ENCODE measurements at places on chromosomes 6 and 20.

DNA sequence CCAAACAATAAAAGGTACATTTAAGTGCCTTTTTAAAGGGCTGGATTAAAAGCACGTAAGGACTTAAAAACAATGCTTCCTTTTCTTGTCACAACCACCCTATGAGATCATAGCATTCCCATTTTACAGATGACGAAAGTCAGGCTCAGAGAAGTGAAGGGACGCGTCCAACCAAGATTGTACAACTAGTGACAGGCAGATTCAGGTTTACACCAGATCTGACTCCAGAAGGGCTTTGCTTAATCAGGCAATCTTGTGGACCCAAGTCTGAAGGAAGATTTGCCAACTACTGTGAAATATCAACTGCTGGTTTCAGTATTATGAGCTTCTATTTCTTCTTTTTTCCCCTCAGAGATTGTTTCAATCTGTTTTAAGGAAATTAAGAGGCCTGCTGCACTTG is 877 bp downstream of the ENPP4 start:
- no peak for DNase-seq

DNA sequence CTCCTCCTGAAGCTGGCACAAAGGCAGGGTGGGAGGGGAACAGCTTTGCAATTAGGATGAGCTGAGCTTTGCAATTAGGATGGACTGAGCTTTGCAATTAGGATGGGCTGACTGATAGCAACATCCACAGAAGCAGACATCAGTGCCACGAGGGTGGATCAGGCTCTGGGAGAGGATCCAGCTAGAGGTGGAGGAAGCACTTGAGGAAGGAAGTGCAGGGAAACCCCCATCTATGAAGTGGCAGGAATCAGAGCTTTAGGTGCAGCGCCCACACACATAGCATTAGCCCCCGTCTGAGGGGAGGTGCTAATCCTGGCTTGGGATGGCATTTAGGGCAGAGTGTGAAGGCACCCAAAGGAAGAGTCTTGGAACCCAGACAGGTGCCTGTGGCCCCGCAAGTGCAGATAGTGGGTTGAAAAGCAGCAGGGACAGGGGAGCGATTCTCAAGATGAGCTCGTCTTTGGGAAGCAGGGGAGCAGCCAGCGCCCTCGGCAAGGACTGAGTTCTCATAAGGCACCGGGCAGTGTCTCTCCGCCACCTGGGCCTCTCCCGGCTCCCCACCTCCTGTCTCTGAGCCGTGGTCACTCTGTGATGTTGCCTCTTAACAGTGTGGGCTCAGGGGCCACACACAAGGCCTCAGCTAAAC is 12.0 kb upstream of the THBS2 start:
- no peak for DNase-seq

GRCh38 chr6:154238831-154239230 is 117.8 kb downstream of the IPCEF1 start:
- no peak for DNase-seq

DNA sequence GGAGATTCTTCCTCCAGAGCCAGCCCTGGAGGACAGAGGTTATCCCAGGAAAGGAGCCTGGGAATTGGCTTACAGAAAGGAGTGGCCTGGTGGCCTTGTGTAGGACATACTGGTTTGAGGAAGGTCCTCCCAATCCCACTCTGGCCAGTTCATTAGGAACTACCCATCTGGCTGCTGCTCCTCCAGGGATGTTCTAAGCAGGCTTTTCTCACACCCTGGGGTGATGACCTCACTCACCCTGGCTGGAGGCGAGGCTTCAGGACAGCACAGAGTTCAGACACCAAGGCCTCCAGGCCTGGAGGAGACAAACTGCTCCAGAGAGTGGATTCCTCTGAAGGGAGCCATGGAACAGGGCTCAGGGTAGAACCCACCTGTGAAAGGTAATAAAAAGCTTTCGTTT is 8.9 kb downstream of the GNMT start:
- no peak for DNase-seq

- DNase-seq = no peak
Measured at GRCh38 chr6:81962198-81962597, 209.7 kb upstream of the TENT5A start.

DNA sequence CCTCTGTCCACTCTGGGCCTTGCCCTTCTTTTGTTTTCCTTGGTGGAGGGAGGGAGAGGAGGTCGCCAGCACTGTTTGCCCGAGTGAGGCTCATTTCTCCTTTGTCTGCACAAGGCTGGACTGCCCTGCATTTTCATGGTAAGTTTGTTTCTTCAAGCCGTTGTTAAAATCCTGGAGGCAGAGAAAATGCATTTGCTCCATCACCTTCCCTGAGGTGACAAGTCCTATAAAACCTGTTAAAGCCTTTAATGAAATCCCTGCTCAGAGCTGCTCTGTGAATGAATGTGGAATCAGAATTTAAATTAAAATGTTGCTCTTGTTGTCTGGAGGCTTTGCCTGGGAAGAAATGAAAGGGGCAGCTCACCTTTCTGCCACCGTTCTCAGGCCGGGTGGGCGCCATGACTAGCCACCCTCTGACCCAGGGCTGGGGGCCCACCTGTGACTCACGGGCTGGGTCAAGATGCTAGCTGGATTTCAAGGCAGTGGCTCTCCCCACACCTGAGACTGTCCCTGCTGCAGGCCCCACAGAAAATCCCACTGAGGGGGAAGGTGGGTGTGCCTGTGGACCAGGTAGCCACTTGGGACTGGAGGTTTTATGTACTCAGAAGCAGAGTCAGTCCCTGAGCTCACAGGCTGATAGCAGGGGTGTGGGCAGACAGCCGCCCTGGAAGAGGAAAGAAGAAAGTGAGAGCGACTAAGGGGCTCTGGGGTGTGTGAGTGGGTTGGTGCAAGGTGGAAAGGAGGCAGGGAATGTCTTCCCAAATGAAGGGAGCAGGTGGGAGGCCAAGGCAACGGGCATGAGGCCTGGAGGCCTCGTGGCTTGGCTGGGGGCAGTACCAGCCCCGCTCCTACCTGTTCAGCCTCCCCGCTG is 24.0 kb upstream of the MYT1 start:
- DNase-seq = no peak

DNA sequence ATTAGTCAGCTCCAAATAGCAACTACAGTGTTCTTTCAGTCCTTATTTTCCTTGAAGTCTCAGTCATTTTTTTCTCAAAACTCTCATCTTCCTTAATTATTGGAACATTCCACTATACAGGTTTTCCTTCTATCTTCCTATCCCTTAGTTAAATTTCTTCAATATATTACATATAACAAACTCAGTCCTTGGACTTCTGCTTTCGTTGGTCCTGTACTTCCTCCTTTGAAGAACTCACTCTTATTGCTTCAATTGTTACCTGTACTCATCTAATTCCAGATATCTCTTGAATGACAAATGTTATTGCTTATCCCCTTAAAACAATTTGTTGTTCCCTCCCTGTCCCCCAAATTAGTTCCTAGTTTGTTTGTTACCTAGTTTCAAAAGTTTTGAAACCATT is 67.7 kb upstream of the NOTCH4 start:
- no peak for DNase-seq

GRCh38 chr20:51326201-51326819 is 216.2 kb downstream of the NFATC2 start:
- no peak for DNase-seq
